ENCODE measurements at places on chromosomes 1 and 21. TPM values are rescaled to one million over a fixed set of nuclear protein-coding genes. Genes with fewer than 3 reads are reported as not detected.

- DNase-seq = no peak
Observed at GRCh38 chr1:53249706-53250105, 11.4 kb upstream of the MAGOH start.

GRCh38 chr1:168090395-168090794 lies 46.3 kb downstream of the GPR161 start:
- DNase-seq = no peak

DNA sequence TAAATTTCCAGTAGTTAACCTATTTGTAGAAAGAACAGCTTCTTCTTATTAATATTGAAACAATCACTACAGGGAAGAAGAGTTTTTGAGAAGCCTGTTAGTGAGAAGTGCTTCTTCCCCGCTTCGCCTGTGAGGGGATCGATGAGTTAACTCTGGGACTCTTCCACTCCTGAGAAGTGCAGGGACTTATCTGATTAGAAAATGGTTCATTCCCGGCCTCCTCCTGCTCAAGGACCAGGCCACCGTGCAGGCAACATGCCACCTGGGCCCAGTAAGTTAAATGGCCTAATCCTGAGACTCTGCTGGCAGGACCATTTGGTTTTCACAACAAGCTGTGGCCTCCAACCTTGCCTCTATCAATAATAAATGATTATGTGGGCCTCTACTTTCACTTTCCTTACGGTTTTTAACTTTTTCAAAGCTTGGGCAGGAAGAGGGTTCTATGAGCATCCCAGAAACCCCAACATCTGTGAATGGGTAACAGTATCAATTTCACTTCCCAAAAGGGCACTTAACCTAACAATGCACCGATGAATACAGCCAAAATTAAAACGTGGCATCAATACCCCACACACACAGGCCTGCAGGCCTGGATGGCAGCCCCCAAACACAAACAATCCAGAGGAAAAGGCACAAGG lies 33.1 kb downstream of the SIPA1L2 start:
- no peak for DNase-seq

GRCh38 chr1:16441282-16441665 lies 750 bp downstream of the NECAP2 start:
- no peak for DNase-seq

DNA sequence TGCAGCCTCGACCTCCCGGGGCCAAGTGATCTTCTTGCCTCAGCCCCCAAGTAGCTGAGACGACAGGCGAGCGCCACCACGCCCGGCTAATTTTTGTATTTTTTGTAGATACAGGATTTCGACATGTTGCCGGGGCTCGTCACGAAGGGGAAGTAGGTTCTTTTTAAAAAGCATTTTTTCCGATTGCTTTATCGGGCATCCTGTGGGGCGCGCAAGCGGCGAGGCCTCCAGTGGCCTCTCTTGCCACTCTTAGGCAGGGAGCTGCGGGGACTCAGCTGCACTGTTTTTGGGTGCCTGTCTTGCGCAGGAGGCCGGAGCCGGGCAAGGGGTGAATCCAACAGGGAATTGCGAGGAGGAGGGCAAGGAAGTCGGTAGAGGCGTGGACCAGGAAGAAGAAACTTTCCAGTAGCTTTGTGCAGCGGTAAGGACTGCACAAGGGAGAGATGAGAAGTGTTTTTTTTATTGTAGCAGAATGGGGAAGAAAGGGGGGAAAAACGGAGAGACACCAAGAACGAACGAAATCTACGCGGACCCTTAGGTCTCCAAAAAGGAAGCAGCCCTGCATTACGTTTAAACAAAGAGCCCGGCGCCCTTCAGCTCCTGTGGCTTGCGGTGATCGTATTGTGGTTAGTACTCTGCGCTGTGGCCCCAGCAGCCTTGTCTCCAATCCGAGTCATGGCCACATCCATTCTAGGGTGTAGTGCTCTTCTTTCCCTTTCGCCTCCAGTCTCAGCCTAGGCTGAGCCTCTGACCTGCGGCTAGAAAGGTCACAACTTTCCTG lies 164.8 kb downstream of the PPIAL4G start:
- no peak for DNase-seq

GRCh38 chr1:102772831-102773230 lies 335.5 kb downstream of the COL11A1 start:
- no peak for DNase-seq

DNA sequence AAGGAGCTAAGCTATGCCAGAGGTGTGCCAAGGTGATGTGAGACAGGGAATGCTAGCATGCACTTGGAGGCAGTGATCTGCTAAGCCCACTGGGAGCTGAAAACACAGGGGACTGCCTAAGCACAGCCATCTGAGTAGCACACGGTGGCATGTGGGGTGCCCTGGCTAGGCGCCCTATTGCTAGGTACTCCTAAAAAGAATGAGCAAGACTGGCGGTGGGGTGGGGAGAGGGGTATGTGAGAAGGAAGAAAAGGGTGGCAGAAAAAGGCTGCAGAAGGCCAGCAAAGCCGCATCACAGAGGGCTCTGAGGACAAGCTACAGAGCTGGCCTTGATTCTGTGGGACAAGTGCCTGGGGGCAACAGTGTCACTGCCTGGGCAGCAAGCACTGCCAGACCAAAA lies 23.9 kb downstream of the PARP1 start:
- DNase-seq = no peak

FABP3 gene
- total RNA-seq = 2.1 TPM

GRCh38 chr1:25906644-25907300 lies 553 bp upstream of the STMN1 start:
- no peak for DNase-seq

- DNase-seq = no peak
Observed at GRCh38 chr1:41587791-41588190, 103.3 kb upstream of the EDN2 start.

GRCh38 chr1:74357756-74358155 lies 122.6 kb downstream of the TNNI3K start:
- DNase-seq = no peak

DNA sequence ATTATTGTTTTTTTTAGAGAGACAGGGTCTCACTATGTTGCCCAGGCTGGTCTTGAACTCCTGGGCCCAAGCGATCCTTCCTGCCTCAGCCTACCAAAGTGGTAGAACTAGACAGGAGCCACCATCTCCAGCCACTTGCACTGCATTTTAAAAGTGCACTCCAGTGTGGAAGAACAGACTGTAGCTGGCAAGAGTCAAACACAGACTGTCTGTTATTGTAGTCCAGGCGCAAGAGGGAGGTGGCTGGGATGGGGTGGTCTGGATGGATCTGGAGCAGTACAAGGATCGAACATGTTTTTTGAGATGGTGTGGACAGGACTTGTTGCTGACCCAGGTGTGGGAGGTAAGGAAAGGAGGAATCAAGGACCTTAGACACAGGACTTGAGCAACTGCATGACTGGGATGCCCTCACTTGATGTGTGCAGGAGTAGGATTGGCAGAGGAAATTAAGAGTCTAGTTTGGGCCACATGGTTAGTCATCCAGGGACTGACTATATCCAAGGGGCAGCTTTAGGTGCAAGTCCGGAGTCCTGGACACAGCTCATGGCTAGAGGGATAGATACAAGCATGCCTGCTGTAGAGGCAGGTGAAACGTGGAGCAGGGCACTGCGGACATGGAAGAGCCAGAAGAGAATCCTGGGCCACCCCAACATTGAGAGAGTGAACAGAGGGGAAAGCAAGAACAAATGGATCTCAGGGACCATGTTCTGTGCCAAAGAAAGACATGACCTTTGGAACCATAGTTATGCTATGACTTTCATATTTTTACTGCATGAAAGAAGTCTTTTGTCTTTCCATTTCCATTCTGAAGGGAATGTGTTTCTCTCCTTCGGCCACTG lies 42.0 kb downstream of the ELK4 start:
- no peak for DNase-seq

SETD4 gene
- 19.1 TPM for total RNA-seq

DNA sequence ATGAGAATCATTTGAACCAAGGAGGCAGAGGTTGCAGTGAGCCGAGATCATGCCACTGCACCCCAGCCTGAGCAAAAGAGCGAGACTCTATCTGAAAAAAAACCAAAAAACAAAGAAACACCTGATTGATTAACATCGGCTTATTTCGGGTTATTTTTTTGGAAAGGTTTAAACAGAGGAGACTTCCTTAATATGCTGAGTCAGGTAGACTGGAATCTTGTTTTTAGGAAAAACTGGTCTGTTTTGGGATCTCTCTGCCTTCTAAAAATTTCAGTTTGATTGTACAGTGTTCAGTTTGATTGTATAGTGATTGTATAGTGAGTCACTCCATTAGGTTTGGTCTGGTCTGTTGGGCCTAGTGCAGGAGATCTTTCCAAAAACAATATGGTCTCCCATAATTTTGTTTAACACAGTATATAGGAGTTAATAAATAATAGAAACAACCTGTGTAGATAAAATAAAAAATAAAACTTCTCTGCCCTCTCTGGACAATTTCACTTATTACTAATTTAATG lies 196.3 kb upstream of the CHRM3 start:
- DNase-seq = no peak

Data from kidney epithelial cell (primary cell).